ENCODE measurements at places on chromosomes 4 and X. TPM values are rescaled to one million over a fixed set of nuclear protein-coding genes. Genes with fewer than 3 reads are reported as not detected.

- peak; percentile 60 for DNase-seq
Observed at GRCh38 chr4:26410385-26411293, 79.6 kb downstream of the CCKAR start.

DNA sequence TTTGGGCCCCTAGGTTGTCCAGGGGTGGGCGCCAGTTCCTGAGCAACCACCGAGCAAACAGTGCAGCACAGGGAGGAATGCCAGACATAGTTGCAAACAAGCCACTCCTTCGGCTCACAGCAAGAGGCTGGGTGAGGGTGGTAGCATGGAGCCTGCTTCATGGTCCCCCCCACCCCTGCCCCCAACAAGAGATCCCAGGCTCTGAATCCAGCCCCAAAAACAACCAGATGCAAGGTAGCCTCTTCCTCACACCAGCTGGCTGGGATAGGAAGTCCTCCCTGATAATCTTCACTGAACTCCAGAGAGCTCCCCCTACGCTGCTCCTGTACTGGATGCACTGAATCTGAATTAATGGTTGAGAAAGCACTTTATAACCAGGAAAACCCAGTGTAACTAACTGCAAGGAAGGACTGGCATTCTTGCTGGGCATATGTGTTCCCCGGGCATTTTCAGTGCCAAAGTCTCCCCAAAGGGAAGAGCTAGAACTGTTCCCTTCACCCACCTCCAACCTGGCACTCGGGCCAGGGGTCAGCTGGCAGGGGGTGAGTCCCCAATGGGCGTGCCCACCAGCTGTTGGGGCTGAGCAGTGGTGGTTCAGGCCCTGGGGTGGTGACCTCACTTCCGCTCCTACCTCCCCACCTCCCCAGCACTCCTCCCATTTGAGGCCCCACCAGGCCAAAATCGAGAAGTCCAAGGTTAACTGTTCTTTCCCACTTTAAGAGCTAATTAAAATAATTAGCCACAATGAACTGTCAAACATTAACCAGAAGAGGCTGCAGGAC lies 1.5 kb downstream of the ELF4 start:
- no peak for DNase-seq

- DNase-seq, result no peak
Observed at GRCh38 chr4:59387759-59388758, 1812.1 kb upstream of the ADGRL3 start.

Gene CLIC2
- 3.1 TPM for total RNA-seq

GRCh38 chr4:158016511-158016910 lies 156.3 kb downstream of the GASK1B start:
- DNase-seq, result no peak

Gene HS6ST2
- 14.4 TPM for total RNA-seq

Data from cerebellum (tissue), 4 donors.